ENCODE measurements at places on chromosomes 12 and 14.

- DNase-seq, result no peak
Observed at GRCh38 chr12:25041006-25041741, 92.3 kb upstream of the BCAT1 start.

GRCh38 chr12:109752117-109753053 lies 38.8 kb downstream of the FAM222A start:
- DNase-seq, result no peak

- DNase-seq, result no peak
Observed at GRCh38 chr14:64889352-64889751, 9.6 kb upstream of the SPTB start.

GRCh38 chr12:99553461-99553860 lies 94.1 kb upstream of the GARIN6 start:
- DNase-seq, result no peak

GRCh38 chr12:50211392-50212070 lies 44.4 kb upstream of the CERS5 start:
- no peak for DNase-seq

DNA sequence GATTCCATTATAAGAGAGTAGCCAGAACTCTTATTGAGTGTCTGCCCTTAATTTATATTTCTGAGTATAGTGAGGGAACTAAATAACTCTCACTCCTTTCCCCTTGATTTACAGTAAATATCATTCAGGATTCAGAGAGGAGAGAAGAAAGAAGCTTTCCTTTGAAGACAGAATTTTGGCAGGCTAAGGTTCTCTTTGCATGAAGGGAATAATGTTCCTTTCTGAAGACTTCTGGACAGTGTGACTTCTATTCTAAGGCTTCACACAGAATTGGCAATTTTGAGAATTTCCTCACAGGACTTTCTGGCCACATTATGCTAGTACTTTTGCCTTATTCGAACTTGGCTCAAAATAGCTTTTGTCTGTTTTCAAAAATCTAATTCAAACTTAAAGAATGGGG lies 352.2 kb upstream of the FBXO33 start:
- DNase-seq, result no peak
